NCI-H82 (cell line): ENCODE measurements at places on chromosomes 4 and X.

DNA sequence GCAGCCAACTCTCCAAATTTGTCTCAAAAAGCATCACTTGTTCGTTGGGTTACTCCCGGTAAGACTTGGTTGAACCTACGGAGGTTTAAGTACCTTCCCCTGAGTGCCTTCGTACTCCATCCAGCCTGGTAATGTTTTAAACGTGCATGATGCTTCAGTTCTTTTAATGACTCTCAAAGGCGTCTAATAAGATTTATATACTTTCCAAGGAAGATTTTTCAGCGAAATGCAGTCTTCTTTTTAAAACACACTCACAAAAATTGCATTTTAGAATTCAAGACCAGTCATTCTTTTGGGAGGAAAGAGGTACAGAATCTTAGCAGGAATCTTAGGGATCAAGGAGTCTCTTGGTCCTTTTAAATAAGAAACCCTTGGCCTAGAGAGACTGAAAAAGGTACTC is 430 bp upstream of the TRPC3 start:
- no peak for DNase-seq

- no peak for DNase-seq
Measured at GRCh38 chrX:153474718-153475117, 4.3 kb upstream of the HAUS7 start.

GRCh38 chr4:26062215-26062614 is 148.2 kb downstream of the SMIM20 start:
- no peak for DNase-seq

- DNase-seq: peak; percentile 67
Measured at GRCh38 chr4:185534866-185535611, at the start of gene PDLIM3. PDLIM3 (minus strand) TSS chr4:185535507; CDS start chr4:185535434, 73 bp downstream.

DNA sequence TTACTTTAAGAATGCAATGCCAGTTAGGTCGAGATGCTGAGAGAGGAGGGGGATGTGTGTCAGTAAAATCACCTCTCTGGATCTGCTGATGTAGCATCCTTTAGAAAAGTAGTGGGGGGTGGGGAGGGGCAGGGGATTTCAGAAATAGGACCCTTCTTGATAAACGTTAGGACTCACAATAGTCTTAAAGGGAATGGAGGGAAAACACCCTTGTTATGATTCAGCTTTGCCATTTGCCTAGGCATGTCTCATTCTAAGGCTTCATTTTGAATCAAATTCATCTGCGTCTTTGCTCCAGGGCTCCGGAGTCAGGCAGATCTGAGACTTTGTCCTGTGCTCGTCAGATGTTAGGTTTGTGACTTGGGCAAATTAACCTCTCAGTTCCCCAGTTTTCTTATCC is 879 bp downstream of the SH2D1A start:
- DNase-seq: no peak

GRCh38 chr4:88411491-88412096 is 32.9 kb downstream of the HERC6 start:
- DNase-seq: no peak

DNA sequence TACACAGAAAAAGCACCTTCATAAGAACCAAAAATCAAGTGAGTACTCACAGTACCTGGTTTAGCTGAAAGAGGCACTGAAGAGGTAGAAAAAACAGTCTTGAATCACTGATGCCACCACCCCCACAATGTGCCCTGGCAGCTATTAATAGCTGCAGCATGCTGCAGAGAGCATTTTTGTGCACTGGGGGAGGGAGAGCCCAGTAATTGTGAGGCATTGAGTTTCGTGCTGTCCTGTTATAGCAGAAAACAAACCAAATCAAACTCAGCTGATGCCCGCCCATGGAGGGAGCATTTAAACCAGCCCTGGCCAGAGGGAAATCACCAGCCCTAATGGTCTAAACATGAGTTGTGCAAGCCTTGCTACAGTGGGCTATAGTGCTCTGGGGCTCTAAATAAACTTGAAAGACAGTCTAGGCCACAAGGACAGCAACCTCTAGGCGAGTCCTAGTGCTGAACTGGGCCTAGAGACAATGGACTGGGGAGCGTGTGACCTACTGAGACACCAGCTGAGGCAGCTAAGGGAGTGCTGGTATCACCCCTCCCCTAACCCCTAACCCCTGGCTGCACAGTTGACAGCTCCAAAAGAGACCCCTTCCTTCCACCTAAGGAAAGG is 106.3 kb upstream of the TMLHE start:
- DNase-seq: no peak
